Vagina (tissue), 2 donors: ENCODE measurements at places on chromosomes 7 and 10. TPM values are rescaled to one million over a fixed set of nuclear protein-coding genes. Genes with fewer than 3 reads are reported as not detected.

DNA sequence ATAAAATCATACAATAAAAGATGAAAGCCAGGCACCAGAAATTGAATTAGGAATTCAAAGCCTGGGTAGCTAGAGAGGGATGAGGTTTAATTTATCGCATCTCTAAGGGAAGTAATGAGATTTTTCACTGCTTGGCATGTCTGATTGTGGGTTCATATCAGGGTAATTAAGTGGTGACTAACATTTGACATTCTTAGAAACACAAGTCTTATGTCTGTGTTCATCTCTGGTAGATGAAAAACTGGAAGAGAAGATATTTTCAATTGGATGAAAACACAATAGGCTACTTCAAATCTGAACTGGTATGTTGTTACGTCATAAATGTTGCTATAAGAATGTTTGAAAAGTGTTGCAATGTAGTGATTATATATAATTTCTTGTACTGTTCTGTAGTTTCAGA lies 36.8 kb upstream of the ARMS2 start:
- DNase-seq, result no peak

- DNase-seq, result no peak
Measured at GRCh38 chr10:132360766-132361447, 28.9 kb downstream of the LRRC27 start.

Gene CHCHD1
- 19.6 TPM for total RNA-seq

Gene ATP6V1F
- total RNA-seq, result 119 TPM

Gene CHAT
- total RNA-seq, result not detected
